ENCODE measurements at places on chromosomes 3 and 15.

DNA sequence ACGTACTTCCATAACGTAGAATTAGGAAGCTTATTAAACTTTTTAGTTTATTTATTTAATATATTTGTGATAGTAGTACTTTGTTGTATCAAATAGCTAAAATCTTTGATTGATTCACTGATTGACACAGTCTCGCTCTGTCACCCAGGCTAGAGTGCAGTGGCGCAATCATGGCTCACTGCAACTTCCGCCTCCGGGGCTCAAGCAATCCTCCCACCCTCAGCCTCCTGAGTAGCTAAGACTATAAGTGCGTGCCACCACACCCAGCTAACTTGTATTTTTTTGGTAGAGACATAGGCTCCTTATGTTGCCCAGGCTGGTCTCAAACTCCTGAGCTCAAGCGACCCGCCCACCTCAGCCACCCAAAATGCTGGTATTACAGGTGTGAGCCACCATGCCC lies 5.7 kb downstream of the APH1B start:
- DNase-seq: no peak

DNA sequence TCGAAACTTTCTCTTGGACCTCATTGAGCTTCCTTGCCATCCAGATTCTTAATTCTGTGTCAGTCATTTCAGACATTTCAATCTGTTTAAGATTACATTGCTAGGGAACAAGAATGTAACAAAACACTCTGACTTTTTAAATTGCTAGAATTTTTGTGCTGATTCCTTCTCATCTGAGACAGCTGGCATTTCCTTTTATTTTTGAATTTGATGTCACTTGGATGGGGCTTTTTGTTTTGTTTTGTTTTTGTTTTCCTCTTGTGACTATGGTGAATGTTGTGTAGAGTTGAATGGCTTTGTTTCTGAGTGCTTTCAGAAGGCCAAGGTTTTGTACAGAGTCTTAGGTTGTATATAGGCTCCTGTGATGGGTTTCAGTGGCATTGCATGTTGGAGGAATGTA lies 1129.3 kb downstream of the NAALADL2 start:
- no peak for DNase-seq

DNA sequence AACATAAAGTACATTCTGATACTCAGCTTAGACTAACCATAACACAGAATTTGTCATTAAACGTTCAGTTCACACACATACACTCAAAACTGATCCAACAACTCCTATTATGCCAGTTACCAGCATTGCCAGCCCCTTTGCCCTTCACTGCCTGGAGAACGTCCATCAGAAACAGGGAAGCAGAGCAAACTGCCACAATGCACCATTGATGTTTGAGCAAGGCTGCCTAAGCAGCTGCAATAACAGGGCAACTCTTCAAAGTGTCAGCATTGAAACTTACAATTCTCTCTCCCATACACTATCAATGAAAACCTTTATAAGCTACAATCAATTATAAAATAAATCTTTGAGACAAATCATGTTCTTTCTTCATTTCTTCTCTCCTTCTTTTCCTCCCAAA lies 85.1 kb downstream of the ZBTB20 start:
- no peak for DNase-seq

DNA sequence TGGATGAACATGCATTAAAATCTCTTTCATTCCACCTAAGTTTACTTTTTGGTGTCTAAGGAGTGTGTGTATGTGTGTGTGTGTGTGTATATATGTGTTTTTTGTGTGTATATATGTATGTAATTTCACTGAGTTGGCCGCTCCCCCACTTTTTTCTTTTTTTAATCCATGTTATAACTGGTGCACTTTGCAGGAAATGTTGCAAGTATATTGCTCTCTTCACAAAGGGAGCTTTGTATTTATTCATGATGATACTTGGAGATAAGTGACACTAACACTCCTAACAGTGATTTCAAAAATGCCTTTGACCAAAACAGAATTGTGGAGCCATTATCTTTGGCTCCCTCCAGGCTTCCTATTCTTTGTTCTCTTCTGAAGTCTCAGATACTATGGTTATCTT lies 95.8 kb downstream of the FNDC3B start:
- DNase-seq: no peak

- DNase-seq: peak; percentile 98
Measured at GRCh38 chr3:106819440-106819839, 557.8 kb upstream of the CCDC54 start.

DNA sequence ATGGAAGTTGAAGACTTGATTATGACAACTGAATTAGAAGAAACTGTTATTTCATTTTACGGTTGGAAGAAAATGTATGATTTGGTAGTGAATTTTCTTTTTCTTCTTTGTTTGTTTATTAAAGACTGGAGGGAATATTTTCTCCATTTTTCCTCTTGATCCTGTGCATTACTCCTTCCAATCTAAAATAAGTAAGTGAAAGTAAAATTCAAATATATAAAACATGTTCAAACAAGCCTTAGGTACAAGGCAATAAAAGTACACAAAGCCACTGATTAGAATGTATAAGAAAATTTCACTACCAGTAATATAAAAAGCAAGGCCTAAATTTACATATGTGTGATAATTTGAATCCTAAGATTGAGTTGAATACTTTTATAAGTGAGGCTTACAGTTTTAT lies 181.2 kb upstream of the MME start:
- no peak for DNase-seq

DNA sequence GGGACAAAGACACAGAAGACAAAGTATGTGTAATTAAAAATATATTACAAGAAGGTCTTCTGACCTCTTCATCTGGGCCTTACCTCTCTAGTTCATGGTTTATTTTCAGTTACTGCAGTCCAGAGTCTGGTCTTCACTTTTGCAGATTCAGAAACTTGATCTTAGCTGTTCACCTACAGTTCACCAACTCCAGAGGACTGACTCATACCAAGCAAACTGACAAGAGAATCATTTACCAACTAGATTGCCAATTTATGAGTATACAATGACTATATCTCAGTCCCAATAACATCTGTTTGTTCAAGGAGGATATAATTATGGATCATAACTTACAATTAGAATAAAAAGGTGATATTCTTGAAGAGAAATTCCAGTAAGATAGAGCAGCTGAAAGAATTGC lies 9.0 kb downstream of the P2RY1 start:
- no peak for DNase-seq

- DNase-seq: no peak
Measured at GRCh38 chr3:32200490-32200889, 38.0 kb upstream of the CMTM8 start.

DNA sequence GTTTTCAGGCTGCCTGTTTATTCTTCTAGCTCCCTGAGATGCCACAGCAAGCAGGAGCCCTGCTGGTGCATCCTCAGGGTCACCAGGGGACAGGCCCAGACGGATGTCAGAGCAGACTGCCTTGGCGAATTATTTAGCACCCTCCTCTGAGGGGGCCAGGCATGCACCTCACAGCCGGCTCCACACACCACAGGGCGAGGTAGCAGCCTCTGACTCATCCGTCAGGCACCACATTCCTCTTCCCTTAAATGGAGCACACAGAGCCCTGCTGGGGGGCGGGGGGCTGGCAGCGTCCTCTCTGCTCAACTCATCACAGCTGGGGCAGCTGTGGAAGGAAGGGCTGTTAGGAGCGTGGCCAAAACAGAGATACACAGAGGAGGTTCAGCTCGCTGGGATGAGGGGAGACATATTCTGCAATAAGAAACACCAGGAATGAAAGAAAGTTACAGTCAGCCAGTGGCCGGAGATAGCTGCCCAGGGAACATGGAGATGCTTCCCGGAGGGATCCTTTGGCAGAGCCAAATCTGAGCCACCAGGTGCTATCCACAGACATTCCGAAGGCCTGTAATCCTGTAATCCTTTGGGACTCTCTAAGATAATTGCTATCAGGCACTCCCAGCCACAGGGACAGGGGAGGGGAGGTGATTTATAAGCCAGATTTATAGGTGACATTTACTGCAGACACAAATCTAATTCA lies 13.9 kb upstream of the PRICKLE2 start:
- peak; percentile 54 for DNase-seq

All from NCI-H524 (cell line).